ENCODE measurements at places on chromosomes 4 and X. TPM values are rescaled to one million over a fixed set of nuclear protein-coding genes. Genes with fewer than 3 reads are reported as not detected.

- no peak overlapping the region for H3K4me3 ChIP-seq
- H3K36me3 ChIP-seq = peaks cover 8% of the 10 kb centered on the region
- H3K4me1 ChIP-seq = peaks cover 89% of the 10 kb centered on the region
- peak overlapping the region; percentile 60 for H3K27ac ChIP-seq
- peak; percentile 33 for DNase-seq
- H3K27me3 ChIP-seq = no peaks in the 10 kb centered on the region
These were observed 67.2 kb downstream of the TMEM131L start for GRCh38 chr4:153533387-153533786.

The IL9R gene
- 1.5 TPM for total RNA-seq

- no peak overlapping the region for H3K4me3 ChIP-seq
- DNase-seq = no peak
- H3K27me3 ChIP-seq = peaks cover 2% of the 10 kb centered on the region
- H3K36me3 ChIP-seq = no peaks in the 10 kb centered on the region
These were observed 80.7 kb downstream of the FHIP1A start for GRCh38 chr4:151489462-151490203.

GRCh38 chr4:183816882-183817509, 88.1 kb upstream of the STOX2 start:
- no peak for DNase-seq
- H3K27me3 ChIP-seq = peaks cover 9% of the 10 kb centered on the region
- no peaks in the 10 kb centered on the region for H3K4me1 ChIP-seq
- H3K27ac ChIP-seq = no peak overlapping the region
- no peak overlapping the region for H3K4me3 ChIP-seq

- DNase-seq = no peak
- H3K27ac ChIP-seq = no peak overlapping the region
- H3K27me3 ChIP-seq = peaks cover 8% of the 10 kb centered on the region
- H3K4me1 ChIP-seq = no peaks in the 10 kb centered on the region
- H3K36me3 ChIP-seq = no peaks in the 10 kb centered on the region
These were observed 193.3 kb downstream of the CEP135 start for GRCh38 chr4:56142088-56142487.

DNA sequence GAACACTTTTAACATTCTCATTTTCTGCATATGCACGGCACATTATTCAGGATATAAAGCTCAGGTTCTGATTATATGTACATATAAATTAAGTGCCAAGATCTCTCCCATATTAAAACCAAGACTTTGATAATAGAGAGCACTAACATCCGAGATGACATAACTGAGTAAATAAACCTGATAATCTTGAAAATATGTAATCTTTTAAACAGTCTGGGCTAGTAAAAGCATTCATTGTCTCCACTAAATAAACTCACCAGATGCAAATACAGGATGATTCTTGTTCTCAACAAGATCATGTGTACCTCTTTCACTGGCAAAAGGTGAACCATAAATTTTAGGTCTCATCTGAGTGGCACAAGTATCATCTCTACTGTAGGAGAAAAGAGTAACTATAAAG, 942.2 kb downstream of the TRAM1L1 start:
- H3K27me3 ChIP-seq = no peaks in the 10 kb centered on the region
- H3K36me3 ChIP-seq = no peaks in the 10 kb centered on the region
- no peak overlapping the region for H3K27ac ChIP-seq
- no peaks in the 10 kb centered on the region for H3K4me1 ChIP-seq
- no peak for DNase-seq
- no peak overlapping the region for H3K4me3 ChIP-seq

The DMRTC1 gene
- total RNA-seq = not detected

GRCh38 chr4:105483840-105484239, 10.0 kb upstream of the PPA2 start:
- no peak for DNase-seq
- H3K4me3 ChIP-seq = no peak overlapping the region
- peaks cover 1% of the 10 kb centered on the region for H3K36me3 ChIP-seq
- H3K27me3 ChIP-seq = peaks cover 3% of the 10 kb centered on the region

DNA sequence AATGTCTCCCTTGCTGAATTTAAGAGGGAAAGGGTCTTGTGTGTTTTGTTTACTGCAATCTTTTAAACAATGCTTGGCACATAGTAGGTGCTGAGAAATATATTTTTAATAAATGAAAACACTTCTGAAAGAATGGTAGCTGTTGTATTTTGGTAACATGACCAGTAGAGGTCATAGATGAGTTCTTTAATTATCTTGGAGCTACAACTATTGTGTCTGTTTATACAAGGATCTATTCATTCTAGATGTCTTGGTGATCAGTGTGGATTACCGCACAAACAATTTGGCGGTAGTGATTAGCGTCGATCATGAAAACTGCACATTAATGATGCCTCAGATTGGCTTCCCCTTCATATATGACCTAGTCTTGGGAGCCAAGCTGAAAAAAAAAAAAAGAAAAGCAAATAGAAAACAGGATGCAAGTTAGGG, 21.4 kb upstream of the SCRG1 start:
- H3K27me3 ChIP-seq = peaks cover 3% of the 10 kb centered on the region
- H3K4me3 ChIP-seq = no peak overlapping the region
- H3K4me1 ChIP-seq = peaks cover 4% of the 10 kb centered on the region
- no peak for DNase-seq
- H3K36me3 ChIP-seq = no peaks in the 10 kb centered on the region

GRCh38 chrX:18034945-18035344, 173.8 kb upstream of the RAI2 start:
- no peaks in the 10 kb centered on the region for H3K4me1 ChIP-seq
- no peaks in the 10 kb centered on the region for H3K36me3 ChIP-seq
- no peak overlapping the region for H3K4me3 ChIP-seq
- H3K27ac ChIP-seq = no peak overlapping the region

The AFF2 gene
- total RNA-seq = 1.7 TPM

GRCh38 chr4:161936625-161937550, 226.9 kb downstream of the FSTL5 start:
- H3K27me3 ChIP-seq = no peaks in the 10 kb centered on the region
- H3K4me1 ChIP-seq = no peaks in the 10 kb centered on the region
- no peak overlapping the region for H3K4me3 ChIP-seq
- H3K27ac ChIP-seq = no peak overlapping the region

GRCh38 chrX:1391707-1392375, at the start of gene SLC25A6:
Gene SLC25A6 (minus strand): TSS chrX:1392113. CDS start chrX:1392009, 104 bp downstream.
- peak within 1 kb of the TSS; percentile 91 for H3K4me3 ChIP-seq
- peaks cover 63% of the 10 kb centered on the region for H3K4me1 ChIP-seq
- peak; percentile 99 for DNase-seq
- peak within 1 kb of the TSS; percentile 90 for H3K27ac ChIP-seq
- H3K36me3 ChIP-seq = peaks cover 54% of the 10 kb centered on the region
- H3K27me3 ChIP-seq = no peaks in the 10 kb centered on the region

GRCh38 chr4:105460306-105460705, 13.6 kb downstream of the PPA2 start:
- peaks cover 21% of the 10 kb centered on the region for H3K4me1 ChIP-seq
- no peak overlapping the region for H3K4me3 ChIP-seq
- no peaks in the 10 kb centered on the region for H3K27me3 ChIP-seq
- no peak for DNase-seq
- H3K27ac ChIP-seq = no peak overlapping the region

DNA sequence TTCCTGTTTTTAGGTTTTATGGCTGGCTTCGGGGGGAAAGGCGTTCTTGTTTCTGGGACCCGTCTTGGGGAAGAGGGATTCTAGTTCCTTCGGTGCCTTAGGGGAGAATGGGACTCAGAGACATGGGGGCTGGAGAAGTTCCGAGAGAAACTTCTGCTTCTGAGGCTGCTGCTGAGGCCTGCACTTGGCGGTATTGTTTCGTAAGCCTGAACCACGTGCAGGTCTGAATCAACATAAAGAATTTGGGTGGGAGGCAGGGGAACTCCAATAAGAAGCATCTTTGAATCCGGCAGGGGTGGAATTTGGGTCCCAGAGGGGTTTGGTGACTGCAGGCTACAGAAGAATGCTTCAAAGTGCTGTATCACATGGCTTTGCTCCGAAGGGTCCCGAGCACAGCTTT, 15.1 kb downstream of the XG start:
- H3K36me3 ChIP-seq = peaks cover 3% of the 10 kb centered on the region
- peaks cover 7% of the 10 kb centered on the region for H3K4me1 ChIP-seq
- H3K27me3 ChIP-seq = peaks cover 9% of the 10 kb centered on the region
- DNase-seq = no peak
- no peak overlapping the region for H3K27ac ChIP-seq
- H3K4me3 ChIP-seq = no peak overlapping the region

- DNase-seq = no peak
- no peak overlapping the region for H3K27ac ChIP-seq
- H3K27me3 ChIP-seq = no peaks in the 10 kb centered on the region
- peaks cover 11% of the 10 kb centered on the region for H3K4me1 ChIP-seq
- H3K36me3 ChIP-seq = no peaks in the 10 kb centered on the region
These were observed 62.6 kb upstream of the TEX13D start for GRCh38 chrX:124269881-124270280.

DNA sequence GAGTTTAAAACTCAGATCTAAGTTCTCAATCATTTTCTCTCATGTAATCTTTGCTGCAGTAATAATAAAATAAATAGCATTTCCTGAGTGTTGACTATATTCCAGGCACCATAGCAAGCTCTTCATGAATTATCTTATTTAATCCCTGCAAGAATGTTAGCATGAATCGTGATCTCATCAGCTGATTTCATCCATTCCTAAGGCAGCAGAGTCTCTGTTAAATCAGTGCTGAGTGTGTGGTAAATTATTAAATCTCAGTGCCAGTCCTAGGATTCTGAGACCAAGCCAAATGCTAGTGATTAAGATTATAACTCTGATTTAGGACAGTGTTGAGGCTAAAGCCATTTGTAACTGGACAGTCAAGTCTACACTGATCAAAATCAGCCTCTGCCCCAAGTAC, 240.3 kb upstream of the TAPT1 start:
- no peaks in the 10 kb centered on the region for H3K36me3 ChIP-seq
- H3K4me1 ChIP-seq = no peaks in the 10 kb centered on the region
- no peak overlapping the region for H3K4me3 ChIP-seq

The CSAG3 gene
- total RNA-seq = 0.74 TPM

- no peaks in the 10 kb centered on the region for H3K27me3 ChIP-seq
- H3K27ac ChIP-seq = peak overlapping the region; percentile 61
- H3K36me3 ChIP-seq = peaks cover 50% of the 10 kb centered on the region
These were observed 11.6 kb downstream of the POLR2B start for GRCh38 chr4:56990109-56990905.

The DCAF8L1 gene
- total RNA-seq = not detected

GRCh38 chr4:113112338-113112978, 63.0 kb downstream of the ANK2 start:
- no peak overlapping the region for H3K4me3 ChIP-seq
- no peaks in the 10 kb centered on the region for H3K36me3 ChIP-seq
- no peaks in the 10 kb centered on the region for H3K4me1 ChIP-seq
- peaks cover 5% of the 10 kb centered on the region for H3K27me3 ChIP-seq
- H3K27ac ChIP-seq = no peak overlapping the region

The MGAT4D gene
- total RNA-seq = not detected

The LARP7 gene
- 41.9 TPM for total RNA-seq

The MUC7 gene
- total RNA-seq = not detected

- H3K4me1 ChIP-seq = peaks cover 7% of the 10 kb centered on the region
- H3K27me3 ChIP-seq = no peaks in the 10 kb centered on the region
- no peaks in the 10 kb centered on the region for H3K36me3 ChIP-seq
- H3K27ac ChIP-seq = no peak overlapping the region
- DNase-seq = no peak
- H3K4me3 ChIP-seq = no peak overlapping the region
These were observed 218.2 kb downstream of the BANK1 start for GRCh38 chr4:102008711-102009110.

The SRPX gene
- total RNA-seq = not detected

The ZNF732 gene
- total RNA-seq = not detected

The HTN3 gene
- not detected for total RNA-seq

The CFAP299 gene
- total RNA-seq = not detected

The PROM1 gene
- 0.10 TPM for total RNA-seq

GRCh38 chr4:121192013-121192412, 27.9 kb upstream of the TNIP3 start:
- H3K4me1 ChIP-seq = peaks cover 47% of the 10 kb centered on the region
- DNase-seq = no peak
- H3K27ac ChIP-seq = no peak overlapping the region

GRCh38 chr4:136112116-136112515, 1420.2 kb downstream of the PCDH18 start:
- no peak overlapping the region for H3K27ac ChIP-seq
- no peaks in the 10 kb centered on the region for H3K27me3 ChIP-seq
- H3K4me3 ChIP-seq = no peak overlapping the region
- DNase-seq = no peak

DNA sequence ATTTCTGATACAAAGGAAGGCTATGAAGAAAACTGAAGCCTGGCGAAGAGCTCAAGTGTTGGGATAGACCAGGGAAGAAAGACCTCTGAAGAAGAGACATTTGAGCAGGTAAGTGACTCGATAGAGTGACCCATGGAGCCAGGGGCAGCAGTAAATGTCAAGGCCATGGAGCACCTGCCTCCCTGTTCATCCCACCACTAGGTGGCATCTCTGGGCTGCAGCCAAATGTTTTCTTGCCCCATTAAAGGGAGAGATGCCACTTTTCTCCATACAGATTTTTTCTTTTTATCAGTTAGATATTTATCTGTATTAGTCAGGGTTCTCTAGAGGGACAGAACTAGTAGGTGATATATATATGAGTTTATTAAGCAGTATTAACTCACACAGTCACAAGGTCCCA, 4.9 kb upstream of the ZNF81 start:
- H3K27me3 ChIP-seq = no peaks in the 10 kb centered on the region
- H3K4me1 ChIP-seq = peaks cover 14% of the 10 kb centered on the region
- no peaks in the 10 kb centered on the region for H3K36me3 ChIP-seq
- peak; percentile 66 for DNase-seq

- no peaks in the 10 kb centered on the region for H3K27me3 ChIP-seq
- no peak overlapping the region for H3K27ac ChIP-seq
- no peak for DNase-seq
- peaks cover 25% of the 10 kb centered on the region for H3K36me3 ChIP-seq
- no peak overlapping the region for H3K4me3 ChIP-seq
These were observed 33.2 kb downstream of the RELL1 start for GRCh38 chr4:37652747-37653527.

DNA sequence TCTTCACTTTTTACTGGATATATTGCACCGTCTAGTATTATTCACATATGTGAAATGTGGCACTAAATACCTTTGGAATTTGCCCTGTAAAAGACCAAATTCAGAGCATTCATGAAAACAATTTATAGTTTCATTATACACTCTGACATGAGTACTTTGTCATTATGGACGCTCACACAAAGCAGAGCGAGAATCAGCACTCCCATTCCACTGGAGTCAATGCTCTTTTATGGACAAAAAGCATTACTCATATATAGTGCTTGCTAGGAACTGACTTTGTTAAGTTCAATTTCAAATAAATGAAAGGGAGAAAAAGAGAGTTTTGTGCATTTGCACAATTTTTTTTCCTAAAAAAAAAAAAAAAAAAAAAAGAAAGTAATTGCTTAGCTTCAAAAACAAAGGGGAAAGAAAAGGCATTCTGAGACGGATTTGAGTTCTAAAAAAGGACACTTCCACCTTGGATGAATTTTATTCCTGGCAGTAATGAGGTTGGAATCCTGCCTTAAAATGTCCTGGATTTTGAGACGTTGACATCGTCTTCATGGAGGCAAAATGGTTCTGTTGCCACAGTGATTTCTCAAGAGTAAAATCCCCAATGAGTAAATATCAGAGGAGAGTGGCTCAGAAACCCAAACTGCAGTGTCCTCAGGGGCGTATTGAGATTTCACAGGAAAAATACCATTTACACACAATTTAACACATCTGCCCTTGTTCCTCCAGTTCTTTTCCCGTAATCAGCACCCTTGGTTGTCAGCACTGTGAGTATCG, 34.8 kb downstream of the CCDC149 start:
- no peak overlapping the region for H3K27ac ChIP-seq
- no peaks in the 10 kb centered on the region for H3K36me3 ChIP-seq
- H3K4me3 ChIP-seq = no peak overlapping the region

Measured in activated naive CD4-positive, alpha-beta T cell treated with anti-CD3 and anti-CD28 coated beads for 36 hours (primary cell).